Stimulated activated CD8-positive, alpha-beta memory T cell treated with anti-CD3 and anti-CD28 coated beads, Interleukin-4, amount 100 ng/mL, for 48 hours (primary cell): ENCODE measurements at places on chromosomes 2 and 18.

GRCh38 chr2:227285741-227286236 lies 39.3 kb upstream of the MFF start:
- no peak for DNase-seq

DNA sequence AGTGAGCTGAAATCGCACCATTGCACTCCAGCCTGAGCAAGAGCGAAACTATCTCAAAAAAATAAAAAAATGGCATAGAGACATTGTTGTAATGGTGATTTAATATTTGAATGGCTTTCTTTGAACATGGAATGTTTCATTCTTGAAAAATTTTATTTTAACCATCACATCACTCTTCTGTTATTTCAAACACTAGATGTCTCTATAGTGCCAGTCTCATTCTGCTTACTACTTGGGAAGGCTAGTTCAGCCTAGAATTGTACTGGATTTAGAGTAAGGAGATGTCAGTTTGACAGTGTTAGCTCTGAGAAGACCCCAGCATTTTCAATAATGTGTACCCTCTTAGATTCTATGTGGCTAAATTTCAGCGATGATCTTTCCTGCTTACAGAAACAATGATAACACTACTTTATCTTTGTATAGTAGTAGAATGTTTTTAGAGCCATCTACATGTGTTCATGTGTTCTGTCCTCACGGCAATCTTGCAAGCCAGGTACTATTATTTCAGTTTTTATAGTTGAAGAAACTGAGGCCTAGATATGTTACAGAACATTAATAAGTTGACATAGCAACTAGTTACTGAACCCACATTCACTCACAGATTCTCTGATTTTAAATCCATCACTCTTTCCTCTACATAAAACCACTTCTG lies 142.9 kb upstream of the ZSWIM2 start:
- no peak for DNase-seq

DNA sequence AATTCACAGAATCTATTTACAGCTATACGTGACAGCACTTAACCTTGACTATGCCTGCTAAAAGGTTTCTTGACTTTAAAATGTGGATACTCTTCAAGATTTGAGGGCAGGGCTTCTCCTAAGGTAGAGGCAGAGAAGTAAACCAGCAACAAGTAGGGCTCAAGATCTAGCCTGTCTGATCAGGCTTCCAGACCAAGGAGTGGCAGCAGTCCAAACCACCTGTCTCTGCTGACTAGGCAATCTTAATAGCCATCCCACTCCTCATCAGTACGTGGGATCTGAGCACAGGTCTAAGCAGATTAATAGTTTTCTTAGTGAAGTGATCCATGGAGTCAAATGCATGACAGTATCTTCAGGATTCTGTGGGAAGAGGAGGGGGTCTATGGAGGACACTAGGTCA lies 100.4 kb downstream of the GPD2 start:
- no peak for DNase-seq

DNA sequence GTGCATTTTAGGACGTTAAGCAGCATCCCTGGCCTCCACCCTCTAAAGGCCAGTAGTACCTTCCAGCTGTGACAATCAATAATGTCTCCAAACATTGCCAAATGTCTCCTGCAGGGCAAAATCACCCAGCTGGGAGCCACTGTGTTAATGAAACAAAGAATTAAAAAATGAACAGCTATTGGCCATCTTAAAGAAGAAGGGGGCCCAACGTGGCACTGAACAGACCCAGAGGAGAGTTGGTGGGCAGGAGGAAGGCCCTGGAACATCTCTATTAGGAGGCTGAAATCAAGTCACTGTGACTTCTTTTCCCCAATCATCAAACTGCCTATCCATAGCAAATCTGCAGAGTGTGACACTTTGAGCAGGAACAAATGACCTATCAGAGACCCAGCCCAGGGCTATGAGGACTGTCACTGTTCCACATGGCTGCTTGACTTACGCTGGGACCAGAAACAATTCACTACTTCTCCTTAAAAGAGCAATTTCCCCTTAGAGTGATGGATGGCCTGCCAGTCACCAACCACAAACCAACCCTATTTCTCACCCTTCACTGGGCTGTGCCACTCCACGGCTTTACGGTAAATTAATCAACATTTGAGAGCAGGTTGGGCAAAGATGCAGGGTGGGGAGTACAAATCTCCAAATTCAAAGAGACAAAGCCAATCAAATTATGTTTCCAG lies 35.2 kb upstream of the TEX51 start:
- no peak for DNase-seq

- DNase-seq = no peak
These were observed 2.0 kb upstream of the BOLA3 start for GRCh38 chr2:74149570-74150319.

- no peak for DNase-seq
These were observed 81.3 kb upstream of the PIK3C3 start for GRCh38 chr18:41873730-41874129.
